Urinary bladder (tissue), 4 donors: ENCODE measurements at places on chromosomes 7 and 10.

GRCh38 chr10:79375321-79376077, 28.2 kb downstream of the PPIF start:
- DNase-seq, result no peak

DNA sequence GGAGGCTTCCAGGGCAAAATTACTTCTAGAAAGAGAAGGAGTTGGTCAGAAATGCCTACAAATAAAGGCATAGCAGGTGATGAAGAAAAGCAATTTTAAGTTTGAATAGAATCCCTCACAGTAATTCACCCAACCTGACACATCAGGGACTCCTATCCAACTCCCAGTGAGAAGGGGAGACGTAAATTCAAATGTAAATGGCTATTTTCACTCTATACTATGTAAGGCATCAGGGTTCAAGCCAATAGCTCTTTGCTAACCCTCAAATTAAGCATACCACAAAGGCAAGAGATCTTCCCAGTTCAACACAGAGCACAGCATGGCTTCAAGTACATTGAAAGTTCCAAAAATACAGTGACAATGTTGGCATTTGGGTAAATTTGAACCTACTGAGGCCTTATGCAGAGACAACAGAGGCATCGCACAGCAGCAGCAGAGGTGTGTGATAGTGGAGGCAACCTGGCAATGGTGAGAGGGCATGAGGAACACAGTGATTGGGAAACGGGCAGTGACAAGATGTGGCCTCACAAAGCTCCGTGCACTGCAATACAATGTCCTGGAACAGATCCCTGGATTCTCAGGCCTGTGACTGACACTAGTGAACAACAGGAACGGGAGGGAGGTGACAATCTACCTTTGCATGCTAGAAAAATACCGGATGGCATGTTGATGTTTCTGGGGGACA, 95.7 kb downstream of the VSTM2A start:
- no peak for DNase-seq

DNA sequence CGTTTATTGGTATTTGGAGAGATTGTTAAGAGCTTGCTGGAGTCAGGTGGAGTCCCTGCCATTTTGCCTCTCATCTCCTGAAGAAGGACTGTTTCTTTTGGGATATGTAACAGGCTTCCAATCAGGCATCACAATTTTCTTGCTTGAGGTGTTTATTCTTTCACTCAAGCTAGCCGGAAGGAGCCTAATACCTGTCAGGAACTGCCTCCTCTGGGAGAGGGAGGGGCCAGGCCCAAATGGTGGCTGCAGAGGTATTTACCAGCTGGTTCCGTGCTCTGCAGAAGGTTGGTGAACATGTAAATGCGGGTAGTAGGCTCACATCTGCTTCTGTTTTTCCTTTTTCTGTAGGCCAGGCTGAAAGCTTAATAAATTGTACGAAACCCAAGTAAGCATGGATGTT, 114.0 kb downstream of the TCF7L2 start:
- no peak for DNase-seq

GRCh38 chr10:51079331-51079730, 5.0 kb downstream of the PRKG1 start:
- no peak for DNase-seq

GRCh38 chr7:17242504-17242903, 55.9 kb upstream of the AHR start:
- DNase-seq, result no peak

DNA sequence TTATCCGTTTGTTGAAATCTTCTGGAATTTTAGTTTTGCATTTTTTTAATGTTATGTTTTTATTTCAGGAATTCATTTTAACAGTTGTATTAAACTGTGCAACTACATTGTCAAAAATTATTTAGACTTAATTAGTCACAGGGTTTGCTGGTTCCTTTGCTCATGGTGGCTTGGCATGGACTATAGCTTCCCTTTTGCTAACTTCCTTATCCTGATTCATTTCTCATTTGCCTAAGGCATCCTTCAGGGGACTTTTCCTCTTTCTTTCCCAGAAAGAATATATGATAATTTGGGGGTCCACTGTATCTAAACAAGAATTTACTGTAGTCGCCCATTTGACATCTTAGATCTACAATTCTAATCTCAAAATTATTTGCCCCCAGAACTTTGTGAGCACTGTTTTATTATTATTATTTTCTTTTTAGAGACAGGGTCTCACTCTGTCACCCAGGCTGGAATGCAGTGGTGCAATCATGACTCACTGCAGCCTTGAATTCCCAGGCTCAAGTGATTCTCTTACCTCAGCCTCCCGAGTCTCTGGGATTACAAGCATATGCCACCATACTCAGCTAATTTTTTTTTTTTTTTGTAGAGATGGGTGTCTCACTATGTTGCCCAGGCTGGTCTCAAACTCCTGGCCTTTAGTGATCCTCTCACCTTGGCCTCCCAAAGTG, 13.9 kb downstream of the FIGNL1 start:
- DNase-seq, result no peak

- DNase-seq, result no peak
Measured at GRCh38 chr10:62811159-62811875, 4.8 kb downstream of the EGR2 start.

- no peak for DNase-seq
Measured at GRCh38 chr10:132391676-132392020, 5.4 kb upstream of the PWWP2B start.

DNA sequence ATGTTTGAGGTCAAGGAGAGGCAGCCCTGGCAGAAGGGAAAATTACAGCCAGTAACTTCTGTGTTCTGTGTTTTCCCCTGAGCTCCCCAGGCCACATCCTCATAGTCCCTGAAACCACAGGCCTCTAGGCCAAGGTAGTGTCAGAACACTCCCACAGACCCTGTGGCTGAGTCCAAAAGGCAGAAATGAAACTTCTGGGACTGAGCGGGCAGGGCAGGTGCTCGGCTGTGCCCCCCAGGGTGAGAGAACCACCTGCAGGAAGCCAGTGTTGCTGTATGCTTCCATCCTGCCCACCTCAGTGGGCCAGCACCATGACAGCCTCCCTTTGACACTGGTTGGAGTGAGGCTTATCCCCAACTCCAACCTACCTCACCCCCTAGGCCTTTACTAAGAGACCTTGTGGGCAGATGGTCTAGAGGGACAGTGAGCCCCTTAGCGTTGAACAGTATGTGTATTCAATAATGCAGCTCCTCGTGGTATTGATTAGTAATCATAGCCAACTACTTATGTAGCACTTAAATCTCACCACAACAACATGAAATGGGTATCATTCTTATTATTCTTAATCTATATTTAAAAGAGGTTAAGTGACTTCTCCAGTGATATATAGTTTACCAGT, 30.3 kb downstream of the PIK3CG start:
- no peak for DNase-seq

DNA sequence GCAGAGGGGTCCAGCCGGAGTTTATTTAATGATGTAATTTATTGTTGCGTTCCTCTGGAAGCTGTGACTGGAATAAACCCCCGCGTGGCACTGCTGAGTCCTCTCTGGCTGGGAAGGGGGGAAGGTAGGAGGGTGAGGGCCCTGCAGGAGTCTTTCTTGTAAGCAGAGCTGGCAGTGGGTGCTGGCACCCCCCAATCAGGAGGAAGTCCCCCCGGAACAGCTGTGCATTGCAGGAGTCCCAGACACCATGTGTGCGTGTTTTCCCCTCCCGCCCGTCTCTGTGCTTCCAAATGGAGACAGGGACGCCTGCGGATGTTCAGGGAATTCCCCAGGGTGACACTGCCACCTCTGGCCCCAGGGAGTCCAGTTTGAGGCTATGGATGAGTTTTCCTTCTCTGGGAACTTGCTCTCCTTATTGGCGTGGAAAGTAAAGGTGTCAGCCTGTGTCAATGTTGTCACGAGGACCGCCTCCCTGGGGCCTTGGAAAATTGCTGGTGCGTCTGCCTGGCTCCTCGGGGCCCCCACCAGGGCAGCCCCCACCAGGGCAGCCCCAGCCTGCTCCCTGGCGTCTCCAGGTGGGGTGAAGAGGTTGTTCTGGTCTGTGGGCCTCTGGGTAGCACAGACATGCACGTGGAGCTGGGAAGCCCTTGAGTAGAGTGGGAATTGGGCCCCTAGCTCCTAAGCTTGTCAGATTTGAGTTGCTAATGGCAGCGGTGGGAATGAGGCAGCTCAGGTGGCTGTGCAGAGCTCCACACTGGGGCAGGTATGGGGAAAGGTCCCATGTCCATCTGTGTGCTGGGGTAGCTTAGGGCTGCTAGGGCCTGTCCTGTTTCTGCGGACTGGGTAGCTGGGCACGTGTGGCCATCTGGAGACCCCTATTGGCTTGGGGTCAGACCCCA, 2.7 kb downstream of the FZD9 start:
- no peak for DNase-seq

DNA sequence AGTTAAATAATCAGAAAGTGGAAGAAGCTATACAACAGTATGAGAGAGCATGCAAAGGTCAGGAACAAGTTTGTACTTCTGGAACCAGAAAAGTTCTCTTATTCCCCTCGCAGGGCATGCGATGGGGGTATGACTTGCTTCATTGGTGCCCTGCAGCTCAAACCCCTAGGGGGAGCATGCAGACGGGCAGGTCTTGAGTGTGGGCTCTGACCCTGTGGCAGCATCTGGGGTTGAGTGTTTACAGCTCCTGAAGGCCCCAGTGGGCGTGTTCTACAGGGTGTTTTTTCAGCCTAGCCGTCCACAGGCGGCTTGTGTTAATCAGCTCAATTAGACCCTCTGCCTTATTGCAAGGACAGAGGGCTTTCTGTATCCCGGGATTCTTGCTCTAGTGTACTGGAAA, 44.5 kb downstream of the KIF20B start:
- no peak for DNase-seq

DNA sequence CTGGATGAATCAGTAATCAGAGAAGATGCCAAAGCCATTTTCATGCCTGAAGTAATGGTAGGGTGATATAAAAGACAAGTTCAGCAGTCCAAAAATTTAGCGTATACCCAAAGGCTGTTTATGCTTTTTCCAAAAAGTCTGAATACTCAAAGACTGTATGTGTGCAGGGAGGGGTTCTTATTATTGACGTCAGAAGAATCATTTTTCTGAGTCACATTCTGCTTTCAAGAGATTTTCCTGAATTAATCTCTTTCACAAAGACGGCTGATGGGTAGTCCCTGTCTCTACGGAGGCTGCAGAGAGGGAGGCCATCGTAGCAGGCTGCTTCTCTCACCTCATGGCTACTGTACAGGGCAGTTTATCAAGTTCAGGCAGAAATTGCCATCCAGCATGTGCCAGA, 30.7 kb upstream of the ABLIM1 start:
- no peak for DNase-seq

GRCh38 chr7:815284-816216, 16.7 kb upstream of the SUN1 start:
- DNase-seq, result no peak

DNA sequence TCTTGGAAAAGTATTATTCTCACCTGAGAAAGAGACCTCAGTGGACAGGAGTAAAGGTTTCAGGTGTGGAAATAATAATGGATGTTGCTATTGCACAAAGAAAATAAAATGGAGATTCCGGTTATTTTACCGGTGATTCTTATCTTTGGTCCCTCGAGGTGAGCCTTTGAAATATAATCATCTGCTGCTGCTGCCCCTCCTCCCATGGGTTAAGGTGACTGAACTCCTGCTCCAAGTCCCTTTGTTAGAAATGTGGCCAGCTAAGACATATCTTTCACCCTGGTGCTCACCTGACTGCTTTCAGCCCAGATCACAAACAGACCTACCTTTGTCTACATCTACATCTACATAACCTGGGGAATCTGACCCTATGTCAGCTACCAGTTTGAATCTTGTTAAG, 5.7 kb downstream of the CUBN start:
- no peak for DNase-seq

DNA sequence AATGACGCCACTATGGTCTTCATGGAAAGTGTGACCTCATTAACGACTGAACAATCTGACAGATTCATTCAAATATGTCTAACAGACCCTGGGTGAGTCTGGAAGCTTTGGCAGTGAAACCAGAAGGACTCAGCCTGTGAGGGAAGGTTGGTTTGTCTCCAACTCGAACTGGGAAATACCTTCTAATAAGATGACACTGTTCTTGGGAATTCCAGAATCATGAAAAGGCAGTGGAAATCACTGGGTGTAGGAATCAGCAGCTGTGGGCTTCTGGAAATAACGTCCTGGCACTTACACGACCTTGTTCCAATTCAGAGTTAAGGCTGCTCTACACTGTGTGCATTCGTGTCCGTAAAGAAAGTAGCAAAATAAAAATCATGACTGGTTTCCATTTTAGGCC, 75.1 kb downstream of the DGKI start:
- DNase-seq, result no peak

- no peak for DNase-seq
Measured at GRCh38 chr7:21507627-21508343, 35.1 kb upstream of the DNAH11 start.

DNA sequence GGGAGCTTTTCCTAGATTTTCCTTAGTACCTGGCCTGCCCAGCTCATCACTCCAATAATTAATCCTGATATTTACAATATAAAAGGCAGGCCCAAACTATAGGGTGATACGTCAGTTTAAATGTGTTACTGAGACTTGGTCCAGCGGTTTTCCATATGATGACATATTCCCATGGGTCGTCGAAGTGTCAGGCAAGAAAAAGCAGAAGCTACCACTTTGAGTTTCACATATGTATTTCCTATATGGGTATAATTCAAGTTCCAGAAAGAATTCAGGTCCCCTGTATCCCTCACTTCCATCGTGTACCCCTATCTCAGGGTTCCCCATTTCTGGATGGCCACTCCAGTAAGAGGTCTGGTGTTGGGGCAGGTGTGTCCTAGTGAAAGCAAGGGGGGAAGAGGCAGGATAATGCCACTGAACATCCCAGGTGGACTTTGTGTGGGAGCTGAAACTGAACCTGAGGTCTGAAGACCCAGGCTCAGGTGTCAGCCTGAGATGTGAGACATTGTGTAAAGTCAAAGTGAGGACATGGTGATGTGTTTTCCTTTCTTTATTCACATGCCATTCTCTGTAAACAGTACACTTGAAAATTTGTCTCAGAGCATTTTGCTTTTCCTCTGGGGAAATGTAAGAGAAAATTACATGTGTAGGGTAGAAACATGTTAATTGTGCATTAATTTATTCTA, 167.8 kb downstream of the PLXDC2 start:
- DNase-seq, result no peak
